ENCODE measurements at places on chromosomes 7 and 10. TPM values are rescaled to one million over a fixed set of nuclear protein-coding genes. Genes with fewer than 3 reads are reported as not detected.

The DDIT4 gene
- total RNA-seq: 161 TPM

The LRRC72 gene
- total RNA-seq: not detected

The NOS3 gene
- total RNA-seq: 0.49 TPM

The HOXA1 gene
- total RNA-seq: 4.0 TPM

The TM9SF3 gene
- 92.7 TPM for total RNA-seq

The MUC12 gene
- 11.2 TPM for total RNA-seq

The AKR1C4 gene
- total RNA-seq: 0.30 TPM

The NACAD gene
- 0.29 TPM for total RNA-seq

The MORN4 gene
- 6.1 TPM for total RNA-seq

The SPDYE6 gene
- not detected for total RNA-seq

The PNLIPRP2 gene
- not detected for total RNA-seq

The PIK3CG gene
- not detected for total RNA-seq

The SFTPA1 gene
- total RNA-seq: not detected

The TSPAN15 gene
- total RNA-seq: 112 TPM

The OGDHL gene
- total RNA-seq: 0.07 TPM

The GIMAP7 gene
- not detected for total RNA-seq

The PRKG1 gene
- total RNA-seq: not detected

The ATOH7 gene
- 0.26 TPM for total RNA-seq

The ERVW-1 gene
- total RNA-seq: not detected

The OPN4 gene
- total RNA-seq: not detected

The WEE2 gene
- not detected for total RNA-seq

The VWC2 gene
- total RNA-seq: not detected

The KCNIP2 gene
- total RNA-seq: 0.66 TPM

The RBP3 gene
- not detected for total RNA-seq

The ADRB1 gene
- 0.98 TPM for total RNA-seq

The GPR15LG gene
- not detected for total RNA-seq

The NCF1 gene
- total RNA-seq: 0.08 TPM

The HOXA6 gene
- total RNA-seq: 2.1 TPM

The NPFFR1 gene
- total RNA-seq: not detected

The C10orf62 gene
- total RNA-seq: not detected

The TRDMT1 gene
- 4.0 TPM for total RNA-seq

The RBP4 gene
- 7.5 TPM for total RNA-seq

The MRLN gene
- total RNA-seq: not detected

The ZNF117 gene
- 0.18 TPM for total RNA-seq

The CAV2 gene
- 177 TPM for total RNA-seq

The VOPP1 gene
- total RNA-seq: 86.4 TPM

The GRK5 gene
- total RNA-seq: 13.2 TPM

The PHYHIPL gene
- total RNA-seq: 0.38 TPM

The GRID1 gene
- total RNA-seq: 0.42 TPM

The CNNM2 gene
- 6.5 TPM for total RNA-seq

The MCM10 gene
- 27.1 TPM for total RNA-seq

The EPDR1 gene
- total RNA-seq: 58.4 TPM

The NPSR1 gene
- total RNA-seq: not detected

The GIMAP1 gene
- total RNA-seq: not detected

The EMX2 gene
- not detected for total RNA-seq

The WDR86 gene
- total RNA-seq: 0.19 TPM

The OR6B1 gene
- not detected for total RNA-seq

The CCDC172 gene
- total RNA-seq: not detected

The TMEM178B gene
- total RNA-seq: 1.1 TPM

The TPST1 gene
- total RNA-seq: 7.5 TPM

The KIF11 gene
- total RNA-seq: 39.3 TPM
